GM12891 (cell line): ENCODE measurements at places on chromosomes 16 and 17.

DNA sequence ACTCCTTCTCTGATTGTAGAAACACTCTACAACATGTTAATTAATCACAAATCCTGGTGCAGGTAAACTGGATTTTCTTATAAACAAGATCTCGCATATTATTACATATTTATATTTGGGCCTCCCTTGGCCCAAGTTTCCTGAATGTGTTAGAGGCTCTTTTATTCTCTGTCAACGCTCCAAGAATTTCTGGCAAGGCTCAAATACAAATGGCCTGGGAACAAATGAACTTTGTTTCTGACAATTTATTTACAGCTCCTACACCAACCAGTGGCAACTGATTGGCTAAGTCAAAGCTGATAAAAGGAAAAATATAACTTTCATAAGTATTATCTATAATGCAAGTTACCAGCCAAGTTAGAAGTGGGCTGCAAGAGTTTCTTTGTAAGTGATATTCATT, 64.9 kb upstream of the CORO6 start:
- DNase-seq: no peak

GRCh38 chr16:85055493-85056210, 28.1 kb downstream of the KIAA0513 start:
- peak; percentile 41 for DNase-seq

DNA sequence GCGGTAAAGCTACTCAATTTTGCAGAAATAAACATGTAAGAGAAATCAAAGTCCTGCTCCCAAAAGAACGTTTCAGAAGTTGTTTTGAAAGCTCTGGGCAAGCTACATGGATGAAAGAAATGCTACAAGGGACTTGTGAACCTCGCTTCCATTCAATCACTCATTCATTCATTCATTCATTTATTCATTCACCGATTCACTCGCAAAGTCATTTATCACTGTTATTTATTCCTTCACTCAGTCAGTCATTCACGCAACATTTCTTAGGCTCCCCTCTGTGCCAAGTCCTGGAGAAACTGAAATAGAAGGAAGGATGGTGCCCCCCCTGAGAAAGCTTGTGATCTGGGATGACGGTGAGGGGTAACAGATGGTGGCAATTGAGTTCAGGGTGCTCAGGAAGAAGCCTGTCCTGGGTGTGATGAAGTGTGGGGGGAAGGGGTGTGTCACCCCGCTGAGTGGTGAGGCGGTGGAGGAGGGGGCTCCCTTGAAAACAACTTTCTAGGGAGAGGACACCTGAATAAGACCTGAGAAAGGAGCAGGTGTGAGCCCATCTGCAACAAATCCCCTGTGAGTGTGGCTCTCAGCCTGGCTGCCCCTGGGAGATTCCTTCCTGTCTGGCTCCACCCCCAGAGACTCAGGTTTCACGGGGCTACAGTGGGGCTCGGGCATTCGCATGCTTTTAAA, 36.3 kb upstream of the PRSS54 start:
- DNase-seq: no peak

DNA sequence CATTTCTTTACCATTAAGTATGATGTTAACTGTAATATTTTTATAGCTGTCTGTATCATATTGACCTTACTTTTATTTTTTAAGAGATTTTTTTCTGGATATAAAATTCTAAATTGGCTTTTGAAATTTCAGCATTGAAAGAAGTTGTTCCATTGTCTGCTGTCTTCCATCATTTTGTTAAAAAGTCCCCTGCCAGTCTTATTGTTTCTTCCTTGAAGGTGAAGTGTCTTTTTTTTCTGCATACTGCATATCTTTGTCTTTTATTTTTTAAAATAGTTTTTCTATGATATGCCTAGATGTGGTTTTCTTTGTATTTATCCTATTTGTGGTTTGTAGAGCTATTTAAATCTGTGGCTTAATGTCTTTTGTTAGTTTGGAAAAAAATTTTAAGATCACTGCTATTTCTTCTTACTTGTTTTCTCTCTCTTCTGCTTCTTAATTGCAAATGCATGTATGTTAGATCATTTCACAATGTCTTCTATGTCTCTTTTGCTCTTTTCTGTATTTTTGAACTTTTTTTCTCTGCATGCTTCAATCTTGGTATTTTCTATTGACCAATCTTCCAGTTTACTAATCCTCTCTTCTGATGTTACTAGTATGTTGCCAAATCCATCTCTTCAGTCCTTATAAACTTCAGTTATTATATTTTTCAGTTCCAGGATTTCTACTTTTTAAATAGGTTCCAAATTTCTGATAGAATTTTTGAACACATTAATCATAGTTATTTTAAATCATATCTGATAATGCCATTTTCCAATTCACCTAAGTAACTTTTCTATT, 20.2 kb downstream of the IL21R start:
- no peak for DNase-seq

- no peak for DNase-seq
Observed at GRCh38 chr16:75078886-75079285, 37.7 kb downstream of the LDHD start.

DNA sequence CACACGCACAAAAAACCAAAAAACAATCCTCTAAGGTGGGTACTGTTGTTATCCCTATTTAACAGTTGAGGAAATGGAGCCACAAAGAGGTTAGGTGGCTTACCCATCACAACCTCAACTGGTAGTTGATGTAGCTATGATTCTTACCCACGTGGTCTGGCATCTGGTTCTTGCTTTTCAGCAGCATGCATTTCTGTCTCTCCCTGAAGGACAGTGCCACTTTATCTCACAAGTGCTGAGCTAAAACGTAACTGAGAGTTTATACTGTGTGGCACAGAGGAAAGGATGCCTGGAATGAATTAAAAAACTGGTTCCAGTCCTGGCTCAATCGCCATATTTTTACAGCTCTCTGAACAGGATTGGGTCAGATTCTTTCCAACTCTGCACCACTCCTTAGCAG, 1.9 kb upstream of the CORO6 start:
- DNase-seq: no peak

DNA sequence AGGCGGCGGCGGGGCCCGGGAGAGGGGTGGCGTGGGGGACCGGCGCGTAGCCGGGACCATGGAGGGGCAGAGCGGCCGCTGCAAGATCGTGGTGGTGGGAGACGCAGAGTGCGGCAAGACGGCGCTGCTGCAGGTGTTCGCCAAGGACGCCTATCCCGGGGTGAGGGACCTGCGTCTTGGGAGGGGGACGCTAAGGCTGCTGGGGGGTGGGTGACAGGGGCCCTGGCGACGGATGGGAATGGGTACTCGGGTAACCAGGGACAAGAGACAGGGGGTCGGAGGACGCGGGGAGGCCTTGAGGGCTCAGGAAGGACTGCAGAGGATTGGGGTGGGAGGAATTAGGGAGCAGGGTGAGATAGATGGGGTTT, 243 bp downstream of the RND2 start:
- no peak for DNase-seq

DNA sequence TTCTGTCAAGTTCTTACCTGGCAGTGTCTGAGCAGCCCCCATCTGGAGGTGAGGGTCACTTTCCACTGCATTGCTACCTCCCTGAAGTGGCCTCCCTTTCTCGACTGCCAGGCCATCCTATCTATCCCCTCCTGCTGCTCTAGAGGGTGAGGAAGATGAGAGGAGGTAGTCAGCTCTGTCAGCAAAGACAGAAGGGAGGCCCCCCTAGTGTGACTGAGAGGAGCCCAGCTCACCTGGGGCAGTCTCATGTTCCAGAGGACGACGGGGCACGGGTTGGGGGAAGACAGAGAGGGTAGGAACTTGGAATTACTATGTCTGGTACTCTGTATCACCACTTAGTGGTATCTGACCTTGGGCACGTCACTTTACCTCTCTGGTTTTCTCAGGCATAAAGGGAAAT, 22.0 kb downstream of the MYO19 start:
- DNase-seq: no peak

DNA sequence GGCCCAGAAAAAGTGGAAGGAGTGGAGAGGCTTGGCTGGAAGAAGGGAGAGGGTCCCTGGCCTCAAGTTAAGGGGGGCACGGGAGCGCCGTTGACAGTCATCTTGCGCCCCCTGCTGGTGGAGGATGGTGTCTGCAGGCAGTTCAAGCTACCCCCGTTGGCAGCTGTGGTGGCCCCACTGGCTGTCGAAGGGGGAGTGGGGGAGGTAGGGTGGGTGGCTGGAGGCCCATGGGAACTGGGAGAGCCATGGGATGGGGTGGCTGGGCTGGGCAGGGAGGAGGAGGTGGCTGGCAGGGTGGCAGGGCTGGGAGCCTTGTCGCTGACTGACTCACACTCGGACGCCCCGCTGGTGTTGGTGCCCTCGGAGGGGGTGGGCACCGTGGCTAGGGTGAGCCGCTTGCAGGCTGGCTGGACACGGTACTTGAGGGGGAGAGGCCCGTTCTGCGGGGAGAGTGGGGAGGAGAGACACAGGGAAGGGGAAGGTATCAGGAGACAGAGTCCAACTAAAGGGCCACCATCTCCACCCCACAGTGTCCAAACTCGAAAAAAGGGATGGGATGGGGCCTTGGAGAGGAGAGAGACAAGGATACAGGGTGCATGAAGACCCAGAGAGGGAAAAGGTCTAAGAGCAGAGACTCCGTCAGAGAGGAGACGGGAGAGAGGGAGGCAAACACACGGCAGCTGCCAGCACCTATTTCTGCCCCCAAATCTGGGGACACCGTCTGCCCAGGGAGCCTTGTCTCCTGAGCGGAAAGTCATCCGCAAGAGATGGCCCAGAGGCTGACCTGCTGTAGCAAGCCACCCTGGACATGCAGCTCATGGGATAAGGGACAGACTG, 5.2 kb downstream of the CISD3 start:
- DNase-seq: peak; percentile 86

- no peak for DNase-seq
Observed at GRCh38 chr16:81899601-81900000, 111.7 kb downstream of the SDR42E1 start.

DNA sequence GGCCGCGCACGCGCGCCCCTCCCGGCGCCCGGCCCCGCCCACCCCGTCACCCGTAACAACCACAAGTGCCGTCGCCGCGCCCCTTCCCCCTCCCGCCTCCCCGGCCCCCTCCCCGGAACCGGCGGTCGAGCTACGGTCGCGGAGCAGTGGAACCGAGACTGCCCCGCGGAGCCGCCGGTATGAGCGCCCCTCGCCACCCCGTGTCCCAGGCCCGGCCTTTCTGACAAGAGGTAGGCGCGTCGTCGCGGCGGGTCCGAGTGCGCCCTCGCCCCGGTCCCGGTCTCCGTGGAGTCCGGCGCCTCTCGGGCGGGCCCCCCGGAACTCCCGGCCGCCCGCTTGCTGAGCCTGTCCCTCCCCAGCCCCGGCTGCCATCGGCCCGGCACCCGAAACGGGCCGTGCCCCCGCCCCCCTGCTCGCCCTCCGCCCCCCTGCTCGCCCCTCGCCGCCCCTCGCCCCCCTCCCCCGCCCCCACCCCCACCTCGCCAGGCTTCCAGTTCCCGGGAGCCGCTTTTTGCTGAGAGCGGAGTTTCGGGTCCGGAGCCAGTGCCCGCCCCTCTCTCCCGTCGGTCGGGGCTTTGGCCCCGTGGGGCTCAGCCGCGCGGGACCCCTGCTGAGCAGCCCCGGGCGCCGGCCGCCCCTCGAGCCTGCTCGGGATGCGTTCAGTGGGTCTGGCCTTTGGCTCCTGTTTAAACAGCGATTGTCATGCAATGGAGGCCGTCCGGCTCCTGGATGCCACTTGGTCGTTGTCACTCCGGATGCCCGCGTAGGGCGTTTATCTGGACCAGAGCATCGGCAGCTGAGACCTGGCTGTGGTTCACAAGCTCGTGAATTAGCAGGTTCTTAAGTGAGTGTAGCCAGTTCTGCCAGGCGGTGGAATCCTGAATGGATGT, at the start of gene SEC14L1:
Gene SEC14L1 (plus strand): TSS at position 92 of the 890 bp plus-strand sequence. CDS start 2,628 bp downstream, outside the sequence.
- DNase-seq: no peak

DNA sequence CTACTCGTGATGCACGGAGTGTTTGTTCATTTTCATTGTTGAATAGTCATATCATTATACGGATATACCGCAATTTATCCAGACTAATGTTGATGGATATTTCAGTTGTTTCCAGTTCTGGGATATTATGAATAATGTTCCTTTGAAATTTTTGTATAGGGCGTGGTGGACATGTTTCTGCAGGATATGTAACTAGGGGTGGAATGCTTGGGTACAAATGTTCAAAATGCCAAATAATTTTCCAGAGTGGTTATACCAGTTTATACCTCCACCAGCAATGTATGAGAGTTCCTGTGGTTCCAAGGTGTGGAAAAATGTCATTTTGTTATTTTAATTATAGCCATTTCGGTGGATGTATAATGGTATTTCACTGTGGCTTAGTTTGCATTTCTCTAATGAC, 53.6 kb downstream of the NUP88 start:
- no peak for DNase-seq

GRCh38 chr16:57859331-57859730, 57.0 kb upstream of the KIFC3 start:
- DNase-seq: no peak

- DNase-seq: no peak
Observed at GRCh38 chr16:752007-752312, 8.6 kb upstream of the MSLN start.

DNA sequence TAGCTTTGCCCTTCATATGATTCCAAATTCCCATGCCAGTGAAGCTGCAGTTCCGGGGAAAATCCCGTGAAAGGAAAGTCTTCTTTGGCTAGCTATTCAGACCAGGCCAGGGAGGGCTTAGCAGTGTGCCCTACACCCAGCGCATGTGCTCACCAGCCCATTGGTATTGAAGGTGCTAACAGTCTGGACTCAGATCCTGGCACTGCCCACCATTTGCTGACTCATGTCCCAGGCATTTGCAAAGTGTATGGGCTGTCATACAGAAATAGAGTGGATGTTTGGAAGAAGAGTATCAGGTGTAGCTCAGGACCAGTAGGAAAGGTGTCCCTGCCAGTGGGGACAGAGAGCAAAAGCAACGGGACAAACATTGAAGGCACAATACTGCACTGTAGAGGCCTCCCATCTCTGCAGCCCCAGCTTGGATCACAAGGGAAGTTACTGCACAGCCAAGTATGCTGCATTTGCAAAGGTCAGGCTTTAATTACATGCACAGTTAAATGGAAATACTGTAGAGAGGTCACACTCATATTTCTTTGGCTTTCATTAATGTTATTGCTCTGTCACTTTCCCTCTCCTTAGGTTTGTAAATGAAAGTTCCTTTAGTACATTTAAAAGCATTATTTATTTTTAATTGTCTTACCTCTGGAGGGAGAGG, 220.0 kb downstream of the IRX3 start:
- no peak for DNase-seq
